ENCODE measurements at places on chromosomes 1 and 21. TPM values are rescaled to one million over a fixed set of nuclear protein-coding genes. Genes with fewer than 3 reads are reported as not detected.

NBPF4 gene
- 1.4 TPM for total RNA-seq

- DNase-seq, result peak; percentile 83
Measured at GRCh38 chr1:117366177-117367045, 838 bp upstream of the MAN1A2 start.

TRPM2 gene
- total RNA-seq, result 0.61 TPM

- DNase-seq, result peak; percentile 49
Measured at GRCh38 chr1:234546890-234547788, 62.8 kb downstream of the IRF2BP2 start.

EFNA1 gene
- total RNA-seq, result 2.2 TPM

GJC2 gene
- 0.43 TPM for total RNA-seq

TNFAIP8L2 gene
- not detected for total RNA-seq

GRCh38 chr1:214264196-214264595 is 16.8 kb upstream of the SMYD2 start:
- DNase-seq, result no peak

DNA sequence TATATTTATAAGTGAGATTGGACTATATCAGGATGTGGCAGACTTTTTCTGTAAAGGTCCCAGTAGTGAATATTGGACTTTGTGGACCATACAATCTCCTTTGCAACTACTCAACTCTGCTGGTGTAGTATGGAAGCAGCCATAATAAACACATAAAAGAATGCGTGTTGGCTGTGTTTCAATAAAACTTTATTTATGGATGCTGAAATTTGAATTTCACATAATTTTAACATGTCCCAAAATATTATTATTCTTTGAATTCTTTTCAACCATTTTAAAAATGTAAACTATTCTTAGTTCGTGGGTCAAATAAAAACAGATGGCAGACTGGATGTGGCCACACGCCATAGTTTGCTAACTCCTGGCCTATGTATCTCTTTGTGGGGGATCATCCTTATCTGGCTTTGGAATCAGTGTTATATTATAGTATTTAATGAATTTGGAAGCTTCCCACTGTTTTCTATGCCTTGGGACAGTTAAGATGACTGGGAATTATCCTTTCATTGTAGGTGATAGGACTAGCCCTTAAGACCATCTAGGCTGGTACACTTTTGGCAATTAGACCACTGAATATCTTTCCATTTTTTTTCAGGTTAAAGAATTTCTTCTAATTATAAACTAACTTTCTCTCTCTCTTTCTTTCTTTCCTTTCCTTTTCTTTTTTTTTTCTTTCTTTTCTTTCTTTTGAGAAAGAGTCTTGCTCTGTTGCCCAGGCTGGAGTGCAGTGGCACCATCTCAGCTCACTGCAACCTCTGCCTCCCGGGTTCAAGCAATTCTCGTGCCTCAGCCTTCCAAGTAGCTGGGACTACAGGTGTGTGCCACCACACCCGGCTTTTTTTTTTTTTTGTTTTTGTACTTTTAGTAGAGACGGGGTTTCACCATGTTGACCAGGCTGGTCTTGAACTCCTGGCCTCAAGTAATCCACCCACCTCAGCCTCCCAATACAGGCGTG is 14.9 kb upstream of the SLAMF6 start:
- DNase-seq, result no peak

OR10Z1 gene
- not detected for total RNA-seq

DNA sequence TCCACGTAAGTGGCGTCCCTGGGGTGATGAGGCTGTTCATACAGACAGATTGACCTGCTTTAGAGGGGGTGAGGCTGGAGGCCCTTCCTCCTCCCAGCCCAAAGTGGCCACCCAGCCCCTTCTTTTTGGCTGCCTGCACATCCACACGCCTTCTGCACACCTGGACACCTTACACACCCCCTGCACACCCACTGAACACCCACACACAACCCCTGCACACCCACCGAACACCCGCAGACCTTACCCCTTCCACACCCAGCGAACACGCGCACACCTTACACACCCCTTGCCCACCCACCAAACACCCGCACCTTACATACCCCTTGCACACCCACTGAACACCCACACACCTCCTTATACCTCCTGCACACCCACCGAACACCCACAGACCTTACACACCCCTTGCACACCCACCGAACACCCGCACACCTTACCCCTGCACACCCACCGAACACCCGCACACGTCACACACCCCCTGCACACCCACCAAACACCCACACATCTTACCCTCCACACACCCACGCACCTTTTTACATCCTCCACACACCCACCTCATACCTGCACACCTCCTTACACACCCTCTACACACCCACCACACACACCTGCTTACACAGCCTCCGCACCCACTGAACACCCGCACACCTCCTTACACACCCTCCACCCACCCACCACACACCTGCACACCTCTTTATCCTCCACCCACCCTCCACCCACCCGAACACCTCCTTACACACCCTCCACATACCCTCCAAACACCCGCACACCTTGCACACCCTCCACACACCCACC is 37.7 kb downstream of the COQ8A start:
- DNase-seq, result no peak

SH2D1B gene
- not detected for total RNA-seq

DNA sequence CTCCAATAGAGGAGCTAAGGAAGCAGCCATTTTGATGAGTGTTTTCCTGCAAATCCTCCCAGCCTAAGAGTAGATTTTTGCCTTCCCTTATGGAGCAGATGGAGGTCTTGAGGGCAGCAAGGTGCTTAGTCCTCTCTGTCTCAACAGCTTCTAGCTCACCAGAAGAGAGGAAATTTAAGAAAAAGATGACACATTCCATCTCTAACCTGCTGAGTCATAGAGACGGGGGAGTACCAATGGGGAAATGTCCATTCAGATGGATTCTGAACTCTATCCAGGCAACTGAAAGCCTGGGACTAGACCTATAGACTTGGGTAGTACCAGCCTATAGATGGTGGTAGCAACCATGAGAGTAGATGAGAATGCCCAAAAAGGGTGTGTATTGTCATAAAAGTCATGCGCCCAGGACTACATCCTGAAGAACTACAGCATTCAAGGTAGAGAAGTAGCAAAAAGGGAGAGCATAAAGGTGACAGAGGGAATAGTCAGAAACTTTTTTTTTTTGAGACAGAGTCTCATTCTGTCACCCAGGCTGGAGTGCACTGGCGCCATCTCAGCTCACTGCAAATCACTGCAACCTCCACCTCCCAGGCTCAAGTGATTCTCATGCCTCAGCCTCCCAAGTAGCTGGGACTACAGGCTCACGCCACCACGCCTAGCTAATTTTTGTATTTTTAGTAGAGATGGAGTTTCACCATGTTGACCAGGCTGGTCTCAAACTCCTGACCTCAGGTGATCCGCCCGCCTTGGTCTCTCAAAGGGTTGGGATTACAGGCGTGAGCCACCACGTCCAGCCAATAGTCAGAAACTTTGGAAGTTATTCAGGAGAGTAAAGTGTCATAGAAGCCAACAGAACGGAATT is 10.7 kb upstream of the ELOA start:
- no peak for DNase-seq

GRCh38 chr21:40852563-40852962 is 5.6 kb upstream of the DSCAM start:
- no peak for DNase-seq

DESI2 gene
- total RNA-seq, result 53.6 TPM

ERO1B gene
- 2.3 TPM for total RNA-seq

DNA sequence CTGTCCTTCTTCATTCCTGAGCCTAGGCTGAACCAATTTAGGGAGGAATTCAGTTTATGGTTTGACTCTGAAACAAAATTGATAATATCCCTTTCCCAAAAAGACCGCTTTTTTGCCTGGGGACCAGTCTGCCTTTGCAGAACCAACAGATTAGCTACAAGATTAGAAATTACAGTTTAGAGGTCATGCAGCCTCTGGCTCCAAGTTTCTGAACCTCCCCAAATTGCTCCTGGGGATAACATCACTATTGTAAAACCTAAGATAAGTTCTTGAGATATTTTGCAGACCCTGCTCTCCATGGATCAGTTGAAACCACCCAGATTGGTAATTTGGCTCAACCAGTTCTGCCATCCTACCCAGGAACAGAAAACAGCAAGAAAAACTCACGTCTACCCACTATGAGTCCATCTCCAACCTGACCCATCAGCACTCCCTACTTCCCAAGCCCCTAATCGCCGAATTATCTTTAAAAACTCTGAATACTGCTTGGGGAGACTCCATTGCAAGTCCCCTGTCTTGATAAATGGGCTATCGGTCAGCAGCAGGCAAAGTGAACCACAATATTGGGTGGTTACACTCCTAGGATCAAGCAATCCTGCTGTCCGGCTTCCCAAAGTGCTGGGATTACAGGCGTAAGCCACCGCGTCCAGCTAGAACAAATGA is 605 bp upstream of the RABGGTB start:
- no peak for DNase-seq

- DNase-seq, result no peak
Measured at GRCh38 chr1:87478231-87478630, 149.6 kb downstream of the LMO4 start.

DNA sequence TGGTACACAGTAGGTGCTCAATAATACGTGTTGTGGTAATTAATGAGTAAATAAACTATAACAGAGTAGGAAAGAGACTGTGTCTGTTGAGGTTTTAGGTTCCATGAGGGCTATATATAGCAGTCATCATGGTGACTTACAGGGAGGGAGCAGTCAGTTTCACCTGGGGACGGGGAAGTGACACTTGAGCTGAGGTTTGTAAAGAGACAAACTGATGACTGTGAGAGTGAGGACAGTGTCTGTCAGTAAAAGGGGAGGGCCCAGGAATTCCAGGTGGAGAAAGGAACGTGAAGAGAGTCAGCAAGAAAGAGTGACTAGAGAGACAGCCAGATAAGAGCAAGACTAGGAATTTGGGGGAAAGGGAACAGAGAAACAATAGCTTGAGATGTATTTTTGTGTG is 30.2 kb downstream of the ABCA4 start:
- no peak for DNase-seq

DNA sequence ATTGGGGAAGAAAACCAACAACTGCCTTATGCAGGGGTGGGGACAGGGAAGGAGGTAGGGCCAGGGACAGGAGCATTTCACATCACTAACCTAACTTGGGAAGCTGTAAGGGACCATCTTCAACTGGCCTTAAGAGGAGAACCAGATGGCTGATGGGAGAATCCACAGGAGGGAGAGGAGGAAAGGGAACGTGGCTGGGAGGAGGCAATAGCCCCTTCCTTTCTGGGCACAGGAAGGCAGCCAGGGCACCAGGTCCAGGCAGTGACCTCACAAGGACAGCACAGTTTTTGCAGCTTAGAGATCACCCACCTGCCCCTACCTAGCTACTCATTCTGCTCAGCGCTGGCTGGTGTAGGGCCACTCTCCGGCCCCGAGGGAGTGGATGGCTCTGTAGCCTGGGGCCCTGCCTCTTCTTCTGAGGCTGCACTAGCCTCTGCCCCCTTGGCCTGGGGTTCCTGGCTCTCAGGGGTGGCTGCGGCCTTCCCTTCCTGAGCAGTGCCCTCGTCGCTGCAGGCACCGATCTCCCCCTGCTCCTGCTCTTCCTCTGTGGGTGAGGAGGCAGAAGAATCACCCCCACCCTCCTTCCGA is 1.7 kb downstream of the MARCKSL1 start:
- DNase-seq, result no peak

DNA sequence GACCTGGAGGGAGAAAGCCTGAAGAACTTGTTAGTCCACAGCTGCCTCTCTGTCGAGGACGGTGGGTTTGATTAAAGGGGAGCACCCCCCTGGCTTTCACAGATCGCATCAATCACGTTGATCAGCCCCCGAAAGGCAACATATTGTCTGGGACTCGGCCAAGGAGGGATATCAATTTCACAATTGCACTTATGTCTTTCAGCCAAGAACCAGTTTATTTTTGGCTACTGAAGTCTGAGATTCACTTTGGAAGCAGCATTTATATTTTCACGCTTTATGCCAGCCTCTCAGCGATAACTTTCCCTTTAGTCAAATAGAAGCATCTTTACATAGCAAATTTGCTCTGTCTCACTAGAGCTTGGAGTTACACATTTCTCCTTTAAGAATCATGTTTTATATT is 253.2 kb upstream of the RRP15 start:
- no peak for DNase-seq

- no peak for DNase-seq
Measured at GRCh38 chr1:28740118-28740517, 3.4 kb downstream of the YTHDF2 start.

TFF1 gene
- total RNA-seq, result not detected

DNA sequence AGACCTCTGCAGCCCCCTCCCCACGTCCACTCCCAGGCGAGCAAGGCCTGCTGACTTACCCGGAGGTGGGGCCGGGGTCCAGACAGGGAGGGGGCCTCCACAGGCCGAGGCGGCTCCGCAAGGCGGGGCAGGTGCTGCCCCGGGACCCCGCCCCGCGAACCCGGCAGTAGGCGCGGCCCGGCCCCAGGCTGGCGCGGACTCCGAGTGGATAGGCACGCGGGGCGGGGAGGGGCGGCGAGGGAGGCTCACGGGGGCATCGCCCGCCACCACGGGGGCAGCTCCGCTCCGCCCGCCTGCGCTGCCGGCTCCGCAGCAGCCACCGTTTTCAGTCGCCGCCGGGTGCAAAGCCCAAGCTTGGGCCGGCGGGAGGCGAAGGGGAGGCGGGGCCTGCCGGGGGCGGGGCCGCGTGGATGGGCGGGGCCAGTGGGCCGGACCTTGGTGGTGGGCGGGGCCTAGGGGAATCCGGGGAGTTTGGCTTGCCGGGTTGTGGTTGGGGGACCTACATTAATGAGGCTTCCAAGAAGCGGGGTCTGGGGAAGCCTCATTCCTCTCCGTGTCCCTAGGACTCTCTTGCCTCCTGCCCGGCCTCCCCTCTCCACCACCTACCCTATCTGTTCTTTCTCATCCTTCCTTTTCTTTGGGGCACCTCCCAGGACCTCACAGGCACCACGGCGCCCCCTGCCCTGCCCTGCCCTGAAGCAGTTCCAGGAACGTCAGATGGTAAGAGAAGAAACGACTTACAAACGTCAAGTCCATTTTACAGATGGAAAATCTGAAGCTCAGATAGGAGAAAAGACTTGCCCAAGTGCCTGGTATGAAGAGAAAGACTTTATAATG is at the start of gene RIMS3:
Gene RIMS3 (minus strand): TSS at position 348 of the 837 bp plus-strand sequence. CDS start 23,757 bp downstream, outside the sequence.
- DNase-seq, result peak; percentile 87

GRCh38 chr1:182404781-182405180 is 4.3 kb upstream of the TEDDM1 start:
- no peak for DNase-seq

- peak; percentile 92 for DNase-seq
Measured at GRCh38 chr21:36104317-36105300, 30.3 kb upstream of the CBR3 start.

DNA sequence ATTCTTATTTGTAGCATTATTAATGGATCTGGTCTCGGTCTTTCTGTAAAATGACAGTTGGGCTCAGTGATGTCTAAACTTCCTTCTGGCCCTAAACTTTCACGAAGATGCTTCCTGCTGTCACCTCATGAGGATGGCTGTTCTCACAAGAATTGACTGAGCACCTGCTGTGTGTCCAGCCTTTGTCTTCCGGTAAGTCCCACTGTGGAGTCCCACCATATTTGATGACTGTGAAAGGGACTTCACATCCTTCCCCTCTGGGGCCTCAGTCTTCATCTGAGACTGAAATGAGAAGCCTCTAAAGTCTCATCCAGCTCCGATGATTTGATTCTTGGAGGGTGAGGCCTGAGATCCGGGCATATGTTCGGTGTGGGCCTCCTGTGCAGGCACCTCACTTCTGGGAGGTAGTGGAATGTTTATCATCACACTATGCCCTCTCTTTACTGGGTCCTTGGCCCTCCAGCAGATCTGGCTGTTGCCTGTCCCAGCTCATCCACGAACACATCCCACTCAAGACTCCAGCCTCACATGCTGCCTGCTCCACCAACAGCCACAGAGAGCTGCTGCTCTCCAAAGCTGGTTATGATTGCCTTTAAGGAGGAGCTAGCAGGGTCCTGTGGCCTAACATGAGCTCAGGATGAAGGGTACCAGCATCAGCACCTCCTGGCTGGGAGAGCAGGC is 95.8 kb downstream of the KCNN3 start:
- no peak for DNase-seq

S100A4 gene
- 1.0 TPM for total RNA-seq
